T-helper 1 cell treated with Interleukin-12 subunit alpha and Interleukin-12 subunit beta and Interleukin-4 antibody, amounts not matched to agents 30 ng/mL and 1 ng/mL, for 36 hours (primary cell): ENCODE measurements at places on chromosomes 13 and 19. TPM values are rescaled to one million over a fixed set of nuclear protein-coding genes. Genes with fewer than 3 reads are reported as not detected.

FPR1 gene
- not detected in 2 replicates for total RNA-seq

ZNF66 gene
- total RNA-seq, result 8.1 and 10.3 TPM in 2 replicates

TINCR gene
- 0.76 and 0.83 TPM in 2 replicates for total RNA-seq

ZNF559 gene
- total RNA-seq, result 9.9 and 10.3 TPM in 2 replicates

ARID3A gene
- total RNA-seq, result 27.3 and 28.9 TPM in 2 replicates

APBA3 gene
- total RNA-seq, result 63.4 and 67.9 TPM in 2 replicates

ZNF729 gene
- total RNA-seq, result not detected in 2 replicates

ZNF681 gene
- total RNA-seq, result 1.8 and 2.6 TPM in 2 replicates

LGALS4 gene
- 1.6 and 1.8 TPM in 2 replicates for total RNA-seq

GTF3A gene
- total RNA-seq, result 198 TPM in 2 replicates

PSG5 gene
- not detected in 2 replicates for total RNA-seq

GJB6 gene
- total RNA-seq, result 0.96 and 1.3 TPM in 2 replicates

SIGLEC14 gene
- not detected in 2 replicates for total RNA-seq

CLC gene
- total RNA-seq, result 0.83 and 2.3 TPM in 2 replicates

ZNF667 gene
- total RNA-seq, result not detected in 2 replicates

BST2 gene
- total RNA-seq, result 214 and 218 TPM in 2 replicates

FUT3 gene
- total RNA-seq, result 0.17 TPM in 1 of 2 replicates, not detected in the other

KLHL1 gene
- not detected in 2 replicates for total RNA-seq

MTUS2 gene
- not detected in 2 replicates for total RNA-seq

IFNL3 gene
- total RNA-seq, result not detected in 2 replicates

INTS6 gene
- 68.9 and 73.7 TPM in 2 replicates for total RNA-seq

TUBB4A gene
- total RNA-seq, result 1.5 and 2.4 TPM in 2 replicates

DENND1C gene
- total RNA-seq, result 110 and 116 TPM in 2 replicates

CFD gene
- total RNA-seq, result 1.0 and 1.2 TPM in 2 replicates

C5AR1 gene
- total RNA-seq, result 1.3 and 2.2 TPM in 2 replicates

OR10H5 gene
- total RNA-seq, result not detected in 2 replicates

FGF9 gene
- total RNA-seq, result 0.20 TPM in 1 of 2 replicates, not detected in the other

CYSLTR2 gene
- 1.3 and 1.8 TPM in 2 replicates for total RNA-seq

PRTN3 gene
- not detected in 2 replicates for total RNA-seq

ZNF780A gene
- total RNA-seq, result 20.9 and 22.0 TPM in 2 replicates

LMTK3 gene
- 4.5 and 5.0 TPM in 2 replicates for total RNA-seq

PLEKHJ1 gene
- total RNA-seq, result 64.7 and 65.7 TPM in 2 replicates
